ENCODE measurements at places on chromosomes 1 and 21. TPM values are rescaled to one million over a fixed set of nuclear protein-coding genes. Genes with fewer than 3 reads are reported as not detected.

GRCh38 chr21:42374457-42374856, 8.1 kb upstream of the TFF1 start:
- no peak for DNase-seq

Gene CELA3B
- 0.49 TPM for polyA plus RNA-seq

- DNase-seq = no peak
Measured at GRCh38 chr1:25113086-25113485, 119.2 kb downstream of the SYF2 start.

DNA sequence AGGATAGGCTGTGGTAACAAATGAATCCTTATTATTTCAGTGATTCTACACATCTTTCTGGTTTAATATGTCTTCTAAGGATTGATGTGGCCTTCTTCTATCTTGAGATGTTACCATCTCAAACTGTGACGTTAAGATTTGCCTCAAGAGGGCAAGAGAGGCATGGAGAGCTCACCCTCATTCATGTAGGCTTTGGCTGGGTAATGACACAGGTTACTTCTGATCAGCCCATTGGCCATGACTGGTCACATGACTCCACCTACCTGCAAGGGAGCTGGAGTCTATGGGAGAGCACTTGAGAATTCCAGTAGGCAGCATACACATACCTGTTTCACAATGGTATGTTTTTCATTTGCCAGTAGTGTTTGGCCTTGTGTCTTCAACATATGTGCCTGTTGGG, 30.0 kb downstream of the CACHD1 start:
- DNase-seq = no peak

Gene KCND3
- 1.3 TPM for polyA plus RNA-seq
